ENCODE measurements at places on chromosomes 16 and 17.

- no peak for DNase-seq
These were observed 410.0 kb upstream of the SOX9 start for GRCh38 chr17:71710816-71711215.

- no peak for DNase-seq
These were observed 53.4 kb downstream of the HSD17B2 start for GRCh38 chr16:82088483-82088882.

DNA sequence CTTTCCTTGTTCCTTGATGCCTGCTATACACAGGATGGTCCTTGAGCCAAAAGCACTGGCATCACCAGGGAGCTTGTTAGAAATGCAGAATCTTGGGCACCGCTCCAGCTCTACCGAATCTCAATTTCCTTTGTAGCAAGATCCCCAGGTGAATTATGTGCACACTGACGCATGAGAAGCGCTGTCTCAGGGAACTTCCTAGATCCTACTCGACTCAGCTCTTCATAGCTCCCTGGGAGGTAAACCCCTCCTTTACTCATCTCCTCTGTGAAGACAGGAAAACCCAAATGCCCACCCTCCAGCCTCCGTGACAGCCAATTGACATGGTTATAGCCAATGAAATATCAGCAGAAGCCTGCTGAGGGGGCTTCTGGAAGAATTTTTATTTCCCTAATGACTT, 4.1 kb downstream of the USP31 start:
- no peak for DNase-seq

DNA sequence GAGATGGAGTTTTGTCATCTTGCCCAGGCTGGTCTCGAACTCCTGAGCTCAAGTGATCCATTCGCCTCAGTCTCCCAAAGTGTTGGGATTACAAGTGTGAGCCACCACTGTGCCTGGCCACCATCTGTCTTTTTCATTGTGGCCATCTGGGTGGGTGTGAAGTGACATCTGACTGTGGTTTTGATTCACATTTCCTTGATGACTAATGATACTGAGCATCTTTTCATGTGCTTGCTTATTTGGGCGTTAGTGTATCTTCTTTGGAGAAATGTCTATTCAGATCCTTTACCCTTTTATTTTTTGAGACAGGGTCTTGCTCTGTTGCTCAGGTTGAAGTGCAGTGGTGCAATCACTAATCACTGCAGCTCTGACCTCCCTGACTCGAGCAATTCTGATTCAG, 53.9 kb upstream of the ERN1 start:
- DNase-seq: no peak

GRCh38 chr16:81442916-81443687, 1.5 kb upstream of the CMIP start:
- DNase-seq: no peak

- DNase-seq: no peak
These were observed 23.4 kb upstream of the ZFHX3 start for GRCh38 chr16:73071131-73071940.

GRCh38 chr16:87392821-87393679, 914 bp downstream of the MAP1LC3B start:
- DNase-seq: peak; percentile 39

DNA sequence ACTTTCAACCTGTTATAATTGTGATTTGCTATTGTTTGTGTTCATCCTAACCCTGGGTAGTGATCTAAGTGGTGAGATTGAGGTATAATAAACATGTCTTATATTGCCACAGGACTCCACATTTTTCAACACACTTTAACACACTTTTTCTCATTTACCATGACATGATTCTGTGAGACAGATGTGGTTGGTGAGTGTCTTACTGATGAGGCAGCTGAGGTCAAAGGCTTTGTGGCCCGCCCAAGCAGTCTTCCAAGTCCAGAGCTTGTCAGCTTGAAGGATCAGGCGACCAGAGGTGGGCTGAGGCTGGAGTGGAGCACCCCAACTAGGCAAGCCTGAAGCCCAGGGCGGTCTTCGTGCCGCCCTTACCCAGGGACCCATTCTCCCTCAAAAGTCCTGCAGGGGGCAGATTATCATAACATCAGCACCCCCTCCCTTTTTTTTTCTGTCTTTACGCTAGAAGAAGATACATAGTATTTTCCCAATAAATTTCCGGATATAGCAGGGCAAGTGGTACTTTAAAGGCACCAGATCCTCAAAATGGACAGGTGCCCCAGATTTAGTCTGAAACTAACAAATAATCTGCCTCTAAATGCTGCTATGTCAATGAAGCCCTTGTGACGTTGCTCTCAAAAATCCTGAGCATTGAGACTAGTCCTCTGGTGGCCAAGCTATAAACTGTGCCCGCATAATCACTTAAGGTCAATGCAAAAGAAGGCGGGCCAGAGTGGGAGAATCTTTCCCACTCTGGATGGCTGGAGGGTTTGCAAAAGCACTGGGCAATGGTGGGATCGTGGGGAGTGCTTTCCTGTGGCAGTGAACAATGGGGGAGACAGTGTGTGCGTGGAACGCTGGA, 21.1 kb downstream of the KCTD19 start:
- DNase-seq: no peak

DNA sequence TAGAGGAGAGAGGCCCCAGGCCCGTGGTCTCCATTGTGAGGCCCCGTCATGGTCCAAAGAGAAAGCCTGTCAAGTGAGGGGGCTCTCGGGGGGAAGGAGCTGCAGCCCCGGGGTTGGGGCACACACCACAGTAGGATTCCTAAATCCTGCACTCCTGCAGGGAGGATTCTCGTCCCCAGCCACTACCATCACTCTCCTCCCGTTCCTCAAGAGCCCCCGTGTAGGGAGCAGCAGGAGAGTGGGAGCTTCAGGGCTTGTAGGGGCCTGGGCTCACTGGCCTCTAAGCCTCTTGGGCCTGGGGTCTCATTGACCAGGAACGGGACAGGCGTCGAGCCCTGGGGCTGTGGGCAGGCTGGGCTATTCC, 821 bp downstream of the C16orf86 start:
- no peak for DNase-seq

- no peak for DNase-seq
These were observed 31.6 kb downstream of the MMP15 start for GRCh38 chr16:58057121-58057520.

- DNase-seq: no peak
These were observed 30.0 kb downstream of the WFDC1 start for GRCh38 chr16:84324434-84325262.

- no peak for DNase-seq
These were observed 38.2 kb downstream of the TK2 start for GRCh38 chr16:66511602-66512271.

GRCh38 chr17:67813803-67814180, 11.5 kb upstream of the BPTF start:
- DNase-seq: no peak

DNA sequence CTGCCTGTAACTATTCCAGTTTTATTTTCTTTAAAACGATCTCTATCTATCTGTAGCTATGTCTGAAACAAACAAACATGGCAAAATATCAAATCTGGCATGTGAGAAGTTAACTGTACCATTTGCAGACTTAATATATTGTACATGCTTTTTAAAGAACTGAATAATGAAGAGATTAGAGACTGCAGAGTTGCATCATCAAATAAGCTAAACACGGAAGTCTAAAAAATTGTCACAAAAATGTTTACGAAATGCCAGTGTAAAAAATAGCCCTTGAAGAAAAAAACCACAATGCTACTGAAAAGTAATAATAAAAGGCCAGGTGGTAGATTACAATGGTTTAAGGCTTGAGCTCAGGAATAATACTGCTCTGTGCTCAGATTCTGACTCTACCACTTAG, 43.1 kb downstream of the HS3ST3A1 start:
- DNase-seq: no peak

DNA sequence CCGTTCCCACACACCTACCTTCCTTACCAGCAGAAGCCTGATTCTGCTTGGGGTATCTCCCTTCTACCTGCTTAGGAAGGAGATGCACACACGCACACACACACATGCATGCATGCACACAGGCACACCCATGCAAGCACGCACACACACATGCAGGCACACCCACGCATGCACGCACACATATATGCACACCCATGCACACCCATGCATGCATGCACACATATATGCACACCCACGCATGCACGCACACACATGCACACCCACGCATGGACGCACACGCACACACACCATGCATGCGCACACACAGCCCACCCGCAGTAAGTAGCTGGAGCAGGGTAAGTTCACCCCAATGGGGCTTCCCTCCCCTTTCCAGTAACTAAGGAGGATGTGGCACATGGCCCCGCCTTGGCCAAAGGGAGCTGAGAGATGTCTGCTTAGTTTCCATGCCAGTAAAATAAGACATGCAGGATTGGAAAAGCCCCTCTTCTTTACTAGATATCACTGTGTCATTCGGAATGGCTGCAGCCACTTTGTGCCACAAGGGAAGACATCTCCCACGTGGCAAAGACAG, 33.7 kb downstream of the ADCY9 start:
- DNase-seq: no peak

DNA sequence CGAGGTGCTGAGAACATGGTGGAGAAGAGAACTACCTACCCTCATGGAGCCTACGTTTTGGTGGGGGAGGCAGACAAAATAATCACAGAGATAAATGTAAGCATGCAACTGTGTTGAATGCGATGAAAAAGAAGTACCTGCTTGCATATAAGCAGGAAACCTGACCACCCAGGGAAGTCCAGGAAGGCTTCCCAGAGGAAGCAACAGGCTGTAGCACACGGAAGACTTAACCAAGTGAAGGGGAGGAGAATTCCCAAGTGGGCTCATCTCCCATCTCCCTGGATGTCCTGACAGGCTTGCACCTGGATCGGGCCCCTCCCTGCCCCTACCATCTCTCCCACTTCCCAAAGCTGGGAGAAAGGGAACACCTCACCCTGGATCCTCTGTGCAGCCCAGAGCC, 2.0 kb downstream of the SCRN2 start:
- DNase-seq: no peak

- no peak for DNase-seq
These were observed at the start of gene SDR42E1 for GRCh38 chr16:82011199-82011641. Gene SDR42E1 (minus strand): TSS chr16:82011470. CDS start chr16:82000858, 10,612 bp downstream.

GRCh38 chr16:88566158-88566557, 4.0 kb upstream of the ZC3H18 start:
- no peak for DNase-seq

DNA sequence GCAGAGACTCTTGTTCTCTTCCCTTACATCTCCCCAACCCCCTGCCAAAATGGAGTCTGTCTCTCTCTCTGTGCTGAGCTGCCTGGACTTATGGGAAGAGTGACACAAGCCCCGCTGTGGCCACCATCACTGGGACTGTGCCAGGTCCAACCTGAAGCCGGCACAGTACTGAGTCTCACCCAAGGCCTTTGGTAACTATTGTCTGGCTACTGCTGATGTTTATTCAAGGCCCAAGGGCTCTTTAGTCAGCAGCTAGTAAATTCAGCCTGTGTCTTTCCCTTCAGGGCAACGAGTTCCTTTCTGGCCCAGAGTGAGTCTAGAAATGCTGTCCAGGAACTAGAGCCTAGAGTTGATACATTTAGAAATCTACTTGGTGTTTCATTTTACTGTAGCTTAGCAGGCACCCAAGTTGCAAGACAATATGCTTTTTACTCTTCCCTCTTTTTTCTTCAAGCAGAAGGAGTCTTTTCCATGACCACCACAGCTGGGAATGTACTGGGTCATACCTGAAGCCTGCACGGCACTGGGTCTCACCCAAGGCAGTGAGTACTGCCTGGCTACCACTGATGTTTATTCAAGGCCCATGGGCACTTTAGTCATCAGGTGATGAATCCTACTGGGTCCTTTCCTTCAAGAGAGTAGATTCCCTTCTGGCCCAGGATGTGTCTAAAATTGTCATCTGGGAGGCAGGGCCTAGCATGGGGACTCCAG, 17.7 kb downstream of the EFCAB5 start:
- DNase-seq: no peak

DNA sequence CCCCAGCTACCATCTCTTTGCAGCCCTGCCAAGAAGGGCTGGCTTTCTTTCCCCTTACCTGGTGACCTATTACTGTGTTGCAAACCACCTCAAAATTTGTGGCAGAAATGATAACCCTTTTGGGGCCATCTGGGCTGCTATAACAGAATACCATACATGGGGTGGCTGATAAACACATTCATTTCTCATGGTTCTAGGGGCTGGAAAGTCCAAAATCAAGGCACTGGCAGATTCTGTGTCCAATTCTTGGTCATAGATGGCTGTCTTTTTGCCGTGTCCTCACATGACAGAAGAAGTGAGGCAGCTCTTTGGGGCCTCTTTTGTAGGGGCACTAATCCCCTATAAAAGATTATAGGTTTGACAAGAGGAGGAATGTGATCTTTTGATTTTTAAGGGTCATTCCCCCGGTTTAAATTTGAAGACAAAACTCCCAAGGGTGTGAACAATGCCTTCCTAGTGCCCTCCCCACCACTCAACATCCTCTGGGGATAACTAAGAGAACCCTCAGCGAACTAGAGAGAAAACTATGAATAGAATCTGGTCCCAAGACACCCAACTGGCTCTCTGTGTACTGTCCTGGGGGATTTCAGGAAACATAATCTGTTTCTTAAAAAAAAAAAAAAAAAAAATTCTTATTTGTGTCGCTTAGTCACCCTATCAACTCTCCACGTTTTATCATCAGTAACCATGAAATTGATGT, 1.7 kb upstream of the METTL22 start:
- DNase-seq: no peak

- no peak for DNase-seq
These were observed 319.8 kb upstream of the GOT2 start for GRCh38 chr16:59053911-59054310.

GRCh38 chr16:5510819-5511370, 413.3 kb upstream of the EEF2KMT start:
- no peak for DNase-seq

GRCh38 chr16:13242201-13242600, 340.8 kb downstream of the SHISA9 start:
- DNase-seq: no peak

DNA sequence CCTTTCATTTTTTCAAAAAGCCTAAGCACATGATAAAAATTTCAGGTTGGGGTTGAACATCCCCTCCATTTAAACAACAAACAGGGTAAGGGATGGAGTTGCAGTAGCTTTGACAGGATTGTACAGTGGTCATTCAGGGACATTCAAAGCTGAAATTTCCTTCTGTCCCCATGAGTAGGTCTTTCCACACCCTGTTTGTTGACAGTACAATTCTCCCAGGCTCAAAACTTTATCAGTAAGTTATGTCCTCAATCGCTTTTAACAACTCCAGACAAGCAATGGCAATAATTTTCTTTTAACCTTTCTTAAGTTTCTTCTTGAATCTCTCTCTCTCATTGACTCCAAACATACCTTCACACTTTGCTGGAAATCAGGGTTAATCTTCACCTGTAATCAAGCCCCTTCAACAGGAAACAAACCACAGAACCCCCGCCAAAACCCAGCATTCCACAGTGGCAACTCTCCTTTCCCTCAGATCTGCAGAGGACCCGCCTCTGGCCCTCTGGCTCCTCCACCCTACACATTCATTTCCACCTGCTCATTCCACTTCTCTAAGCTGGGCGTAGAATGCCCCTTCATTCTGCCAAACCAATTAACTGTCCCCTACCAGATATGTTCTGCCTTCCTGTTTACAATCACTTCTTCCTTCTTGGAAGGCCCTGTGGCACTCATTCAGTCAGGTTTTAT, 20.7 kb downstream of the TXNDC11 start:
- no peak for DNase-seq

GRCh38 chr16:8948831-8949230, 14.9 kb downstream of the USP7 start:
- no peak for DNase-seq

GRCh38 chr17:15257258-15257788, 7.8 kb downstream of the PMP22 start:
- peak; percentile 89 for DNase-seq

- no peak for DNase-seq
These were observed 24.9 kb downstream of the KLHL36 start for GRCh38 chr16:84673203-84673535.

Data from hypothalamus (tissue), 51 donors.